Effector memory CD8-positive, alpha-beta T cell (primary cell): ENCODE measurements at places on chromosomes 6 and 20.

DNA sequence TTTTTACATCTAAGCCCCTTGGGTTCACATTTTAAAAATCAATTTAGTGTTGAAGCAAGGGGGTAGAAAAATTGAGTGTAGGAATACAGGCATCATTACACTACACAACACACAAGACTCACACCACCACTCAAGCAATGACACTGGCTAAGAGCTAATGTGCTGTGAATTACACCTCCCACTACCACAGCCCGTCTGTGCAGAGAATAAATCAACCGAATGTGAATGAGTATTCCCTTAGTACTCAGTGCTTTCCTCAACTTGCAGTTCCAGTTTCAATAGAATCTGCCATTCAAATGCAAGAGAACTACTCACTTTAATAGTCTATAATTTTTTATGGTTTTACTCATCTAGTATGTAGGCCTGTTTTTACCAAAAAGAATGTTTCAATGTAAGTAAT, 114.4 kb downstream of the PDSS2 start:
- no peak for DNase-seq

- DNase-seq = peak; percentile 12
These were observed 6.5 kb upstream of the TMEM14A start for GRCh38 chr6:52664186-52664990.

DNA sequence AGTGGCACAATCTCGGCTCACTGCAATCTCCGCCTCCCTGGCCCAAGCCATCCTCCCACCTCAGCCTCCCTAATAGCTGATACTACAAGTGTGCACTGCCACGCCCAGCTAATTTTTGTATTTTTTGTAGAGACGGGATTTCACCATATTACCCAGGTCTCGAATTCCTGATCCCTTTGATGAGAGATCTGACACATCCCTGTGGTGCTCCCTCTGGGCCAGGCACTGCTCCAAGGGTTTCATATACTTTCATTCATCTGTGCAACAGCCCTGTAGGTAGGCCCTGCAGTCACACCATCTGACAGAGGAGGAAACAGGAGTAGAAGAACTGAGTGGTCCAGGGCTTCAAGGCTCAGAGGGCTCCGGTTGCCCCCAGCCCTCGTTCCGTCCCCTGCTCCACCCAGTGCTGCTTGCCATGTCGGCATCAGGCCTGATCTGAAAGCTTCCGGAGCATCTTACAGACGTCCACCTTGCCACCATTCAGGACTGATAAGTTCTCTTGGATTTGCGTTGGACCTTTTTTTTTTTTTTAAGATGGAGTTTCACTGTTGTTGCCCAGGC, 3.3 kb downstream of the ZGPAT start:
- DNase-seq = no peak

- DNase-seq = no peak
These were observed 13.3 kb upstream of the PCMTD2 start for GRCh38 chr20:64242003-64242796.

GRCh38 chr20:15618110-15618509, 955.1 kb downstream of the KIF16B start:
- DNase-seq = no peak

DNA sequence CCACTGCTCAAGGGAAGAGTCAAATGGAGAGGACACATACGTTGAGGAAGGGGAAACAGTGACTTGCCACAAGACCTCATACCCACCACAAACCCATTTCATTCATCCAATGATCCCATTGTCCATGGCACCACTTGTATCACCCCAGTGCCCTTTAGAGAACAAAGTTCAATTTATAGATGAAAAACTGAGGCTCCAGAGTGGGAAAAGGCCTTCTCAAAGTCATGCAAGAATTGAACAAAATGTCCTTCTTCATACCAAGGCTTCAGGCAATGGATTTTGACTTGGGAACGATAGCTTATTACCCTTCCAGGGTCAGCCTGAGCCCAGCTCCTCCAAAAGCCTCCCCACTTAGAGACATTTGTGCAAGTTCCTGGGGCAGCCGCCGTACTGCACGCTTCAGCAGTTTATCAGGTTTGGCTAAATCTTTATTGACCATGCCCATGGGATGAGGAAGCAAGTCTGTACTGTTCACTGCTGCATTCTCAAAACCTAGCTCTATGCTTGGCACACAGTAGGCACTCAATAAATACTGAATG, 47.3 kb upstream of the MRPS10 start:
- no peak for DNase-seq

DNA sequence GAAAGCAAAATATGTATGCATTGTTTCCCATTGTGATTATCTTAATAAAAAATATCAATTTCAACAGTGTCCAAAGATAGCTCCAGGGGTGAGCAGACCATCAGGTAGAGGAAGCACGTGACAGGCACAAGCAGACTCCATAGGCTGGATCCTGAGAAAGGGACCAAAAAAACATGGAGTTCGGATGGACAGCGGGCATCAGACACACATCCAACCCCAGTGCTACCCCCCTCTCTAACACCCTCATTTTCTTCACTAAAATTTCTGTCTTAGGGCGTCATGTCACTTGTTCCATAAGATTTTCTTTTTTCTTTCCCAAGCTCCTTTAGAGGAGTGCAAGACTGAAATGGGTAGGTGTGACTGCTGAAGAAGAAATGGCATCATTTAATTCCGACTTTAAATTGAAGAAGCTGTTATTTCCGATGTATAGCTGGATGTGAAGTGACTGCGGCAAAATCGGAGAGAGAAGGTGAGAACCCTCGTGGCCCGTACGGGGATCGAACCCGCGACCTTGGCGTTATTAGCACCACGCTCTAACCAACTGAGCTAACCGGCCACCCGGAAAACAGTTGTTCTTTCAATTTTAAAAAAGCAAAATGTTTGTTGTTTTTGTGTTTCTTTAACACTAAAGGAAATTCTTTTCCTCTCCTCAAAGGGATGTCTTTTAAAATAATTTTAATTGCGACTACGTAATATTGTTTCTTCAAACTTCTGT, 10.3 kb upstream of the PRSS16 start:
- no peak for DNase-seq

GRCh38 chr6:83854001-83854501, 891 bp downstream of the RIPPLY2 start:
- DNase-seq = no peak

GRCh38 chr6:162058281-162058875, 669.2 kb downstream of the PRKN start:
- no peak for DNase-seq

DNA sequence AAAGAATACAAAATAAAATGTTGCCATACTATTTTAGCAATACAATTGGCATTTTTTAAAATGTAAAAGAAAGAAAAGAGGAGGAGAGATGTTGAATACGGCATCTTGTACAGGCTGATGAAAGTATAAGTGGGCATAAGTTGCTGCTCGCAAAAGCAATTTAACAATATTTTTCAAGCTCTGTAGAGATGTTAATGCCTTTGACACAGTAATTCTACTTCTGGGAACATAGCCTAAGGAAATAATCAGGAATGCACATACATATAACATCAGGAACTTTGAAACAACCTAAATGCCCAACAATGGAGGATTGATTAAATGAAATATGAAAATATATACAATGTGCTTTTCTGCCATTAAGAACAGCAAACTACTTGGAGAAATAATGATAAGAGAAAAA, 80.2 kb downstream of the LRRC1 start:
- no peak for DNase-seq

DNA sequence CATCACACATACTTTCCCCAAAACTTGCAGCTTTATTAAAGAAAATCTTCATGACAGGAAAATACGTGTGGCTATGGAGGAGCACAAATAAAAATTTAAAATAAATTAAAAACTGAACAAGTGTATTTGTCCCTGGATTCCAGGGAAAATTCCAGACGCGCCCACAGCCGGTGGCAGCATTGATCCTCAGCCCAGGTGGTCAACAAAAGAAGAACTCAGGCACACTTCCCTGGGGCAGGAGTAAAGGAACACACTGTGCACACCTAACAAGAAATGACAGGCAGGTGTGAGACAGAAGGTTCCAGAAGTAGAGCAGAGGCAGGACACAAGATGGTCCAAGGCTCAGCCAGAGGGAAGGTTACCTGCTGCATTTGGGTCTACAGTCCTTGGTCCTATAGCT, 36.3 kb downstream of the FOXA2 start:
- DNase-seq = no peak

GRCh38 chr6:118859517-118860064, 34.4 kb upstream of the ASF1A start:
- DNase-seq = no peak

DNA sequence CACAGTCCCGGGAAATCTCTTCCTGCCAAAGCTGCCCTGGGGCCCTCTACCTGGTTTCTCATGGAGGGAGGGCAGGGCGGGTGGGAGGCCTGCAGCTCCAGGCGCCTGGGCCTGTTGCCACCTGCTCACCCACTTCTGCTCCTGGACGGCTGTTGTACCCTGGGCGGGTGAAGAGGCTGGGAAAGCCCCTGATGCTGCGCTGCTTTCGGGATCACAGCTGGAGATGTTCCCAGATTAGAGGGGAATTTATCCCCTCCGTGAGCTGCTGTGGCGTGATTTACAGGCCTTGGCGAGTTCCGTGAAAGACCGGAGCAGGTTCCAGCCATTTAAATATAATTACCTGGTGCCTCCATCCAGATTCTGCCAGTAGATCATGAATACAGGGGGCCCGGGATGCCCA, 12.3 kb upstream of the VSTM2L start:
- no peak for DNase-seq

GRCh38 chr6:70166088-70166958, 136.6 kb downstream of the COL9A1 start:
- peak; percentile 0 for DNase-seq

- no peak for DNase-seq
These were observed 109.4 kb upstream of the SNX9 start for GRCh38 chr6:157713451-157714152.

DNA sequence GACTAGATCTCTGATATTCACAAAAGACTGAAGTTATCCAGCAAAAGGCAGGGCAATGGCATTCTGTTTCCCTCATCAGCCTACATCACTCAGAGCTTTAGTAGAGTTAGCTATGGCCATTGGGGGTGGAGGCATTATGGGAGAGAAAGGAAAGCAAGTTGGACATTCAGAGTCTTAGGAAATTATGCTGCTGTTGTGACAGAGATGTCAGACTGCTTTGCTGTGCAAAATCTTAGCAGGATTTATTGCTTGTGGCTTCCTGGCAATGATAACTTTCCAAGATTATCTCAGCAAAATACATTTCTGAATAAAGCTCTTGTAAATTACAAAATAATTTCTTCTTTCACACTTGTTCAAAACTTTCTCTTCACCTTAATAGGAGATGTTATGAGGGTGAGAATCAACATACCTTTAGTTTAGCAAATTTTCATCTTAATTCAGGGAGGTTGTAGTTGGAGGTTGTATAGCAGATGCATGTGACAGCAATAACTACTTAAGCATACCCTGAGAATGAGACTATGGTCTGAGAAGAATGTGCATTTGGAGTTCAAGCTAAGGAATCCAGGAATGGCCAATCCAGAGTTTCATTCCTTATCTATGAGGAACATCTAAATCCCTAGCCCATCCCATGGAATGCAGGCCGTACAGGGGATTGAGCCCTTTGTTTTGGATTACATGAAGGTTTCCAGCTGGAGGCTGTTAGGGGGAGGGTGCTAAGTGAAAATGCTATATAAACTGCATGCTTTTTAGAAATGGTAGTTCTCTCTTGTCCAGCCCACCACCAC, 179.8 kb downstream of the HAO1 start:
- no peak for DNase-seq

DNA sequence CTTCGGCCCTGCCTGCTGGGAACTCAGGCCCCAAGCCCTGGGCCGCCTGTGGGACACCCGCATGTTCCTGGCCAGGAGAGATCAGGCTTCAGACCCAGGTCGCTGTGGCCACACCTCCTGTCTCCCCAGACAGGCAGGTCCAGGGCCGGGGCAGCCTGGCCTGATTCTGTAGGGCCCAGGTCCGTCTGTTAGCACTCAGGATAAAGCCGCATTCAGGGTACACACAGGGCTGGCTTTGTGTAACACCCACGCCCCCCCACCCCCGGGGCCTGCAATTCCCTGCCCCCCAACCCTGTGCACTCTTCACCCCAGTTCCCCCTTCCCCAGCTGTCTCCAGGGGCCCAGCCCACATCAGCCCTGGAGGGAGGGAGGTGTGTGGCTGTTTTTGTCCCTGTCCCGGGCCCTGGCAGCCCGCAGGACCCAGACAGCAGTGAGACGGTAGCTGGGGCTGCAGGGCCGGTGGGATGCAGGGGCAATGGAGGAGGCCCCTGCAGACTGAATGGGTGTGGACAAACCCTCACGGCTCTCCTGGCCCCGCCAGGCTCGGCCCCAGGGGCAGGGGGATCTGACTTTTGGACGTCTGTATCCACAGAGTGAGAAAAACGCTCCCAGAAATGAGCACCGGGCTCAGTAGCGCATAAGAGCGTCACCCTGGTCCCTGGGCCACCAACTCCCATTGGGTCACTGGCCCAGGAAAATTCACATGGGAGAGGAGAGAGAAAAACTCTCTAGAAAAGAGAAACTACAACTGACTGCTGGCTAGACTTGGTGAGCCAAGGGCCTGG, 42.4 kb upstream of the ZBP1 start:
- no peak for DNase-seq

DNA sequence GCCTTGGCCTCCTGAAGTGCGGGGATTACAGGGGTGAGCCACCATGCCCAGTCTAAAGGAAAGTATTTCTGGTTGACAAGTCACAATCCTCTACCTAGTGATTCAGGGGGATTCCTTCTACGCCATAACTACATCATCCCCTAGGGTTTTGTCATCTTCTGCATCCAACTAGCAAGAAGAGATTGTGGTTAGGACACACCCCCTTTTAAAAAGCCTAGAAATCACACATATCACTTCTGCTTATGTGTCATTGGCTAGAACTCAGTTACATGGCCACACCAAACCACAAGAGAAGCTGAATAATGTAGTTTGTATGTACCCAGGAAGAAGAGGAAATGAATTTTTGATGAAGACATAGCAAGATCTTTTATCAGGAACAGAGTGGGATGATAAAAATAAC, 14.7 kb upstream of the CHD6 start:
- no peak for DNase-seq

DNA sequence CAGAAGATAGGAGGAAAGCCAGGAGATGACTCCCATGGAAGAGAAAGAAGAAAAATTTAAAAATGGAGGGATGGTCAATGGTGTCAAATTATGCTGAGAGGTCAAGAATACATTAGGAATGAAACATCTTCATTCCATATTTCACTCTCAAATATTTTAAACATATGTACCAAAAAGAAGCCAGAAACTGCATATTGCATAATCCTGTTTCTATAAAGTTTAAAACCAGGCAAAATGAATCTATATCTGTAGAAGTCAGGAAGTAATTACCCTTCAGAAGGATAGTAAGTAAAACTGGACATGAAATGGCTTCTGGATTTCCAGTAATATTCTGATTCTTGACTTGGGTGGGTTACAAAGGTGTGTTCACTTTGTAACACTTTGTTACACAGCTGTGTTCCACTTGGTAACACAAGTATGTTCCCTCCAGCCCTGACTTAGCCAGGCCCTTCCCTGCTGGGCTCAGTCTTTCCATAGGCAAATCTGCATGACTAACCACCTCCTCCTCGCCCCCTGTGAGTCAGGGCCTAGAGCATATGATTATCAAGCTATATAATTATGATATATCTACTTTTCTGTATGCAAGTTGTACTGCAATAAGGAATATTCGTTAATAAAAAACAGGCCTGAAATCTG, 20.2 kb upstream of the C6orf141 start:
- no peak for DNase-seq
